Kidney tubule cell (primary cell): ENCODE measurements at places on chromosomes 16 and 17.

DNA sequence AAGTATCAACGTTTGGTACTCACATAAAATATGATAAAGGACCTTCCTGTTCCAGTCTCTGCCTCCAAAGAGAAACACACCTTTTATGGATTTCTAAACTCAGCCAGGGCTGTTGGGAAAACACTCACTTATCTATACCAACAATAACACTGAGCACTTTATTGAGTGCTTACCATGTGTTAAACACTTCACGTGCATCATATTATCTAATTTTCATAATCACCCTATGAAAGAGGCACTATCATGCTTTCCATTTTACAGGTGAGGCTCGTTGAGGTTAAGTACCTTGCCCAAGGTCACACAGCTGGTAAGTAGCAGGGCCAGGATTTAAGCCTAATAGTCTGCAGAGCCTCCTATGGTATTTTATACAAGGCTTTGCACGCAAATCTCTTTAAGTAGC is 251.5 kb upstream of the SOX9 start:
- DNase-seq: no peak

DNA sequence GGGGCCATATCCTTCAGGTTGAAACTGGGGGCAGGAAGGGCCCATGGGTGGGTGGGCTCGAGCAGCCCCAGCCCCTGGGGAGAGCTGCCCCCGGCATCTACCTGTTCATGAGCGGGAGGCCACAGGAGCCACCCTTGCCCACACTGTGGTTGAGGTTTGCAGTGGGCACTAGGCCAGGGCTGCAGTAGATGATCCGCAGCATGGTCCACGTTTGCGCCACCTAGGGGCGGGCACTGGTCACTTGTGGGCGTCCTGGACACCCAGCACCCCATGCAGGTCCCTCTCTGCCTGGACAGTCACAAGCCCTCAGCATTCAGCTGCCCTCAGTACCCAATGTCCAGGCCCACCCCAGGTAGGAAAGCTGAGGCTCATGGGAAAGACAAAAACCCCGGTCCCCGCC is 1.8 kb upstream of the JMJD8 start:
- peak; percentile 62 for DNase-seq

DNA sequence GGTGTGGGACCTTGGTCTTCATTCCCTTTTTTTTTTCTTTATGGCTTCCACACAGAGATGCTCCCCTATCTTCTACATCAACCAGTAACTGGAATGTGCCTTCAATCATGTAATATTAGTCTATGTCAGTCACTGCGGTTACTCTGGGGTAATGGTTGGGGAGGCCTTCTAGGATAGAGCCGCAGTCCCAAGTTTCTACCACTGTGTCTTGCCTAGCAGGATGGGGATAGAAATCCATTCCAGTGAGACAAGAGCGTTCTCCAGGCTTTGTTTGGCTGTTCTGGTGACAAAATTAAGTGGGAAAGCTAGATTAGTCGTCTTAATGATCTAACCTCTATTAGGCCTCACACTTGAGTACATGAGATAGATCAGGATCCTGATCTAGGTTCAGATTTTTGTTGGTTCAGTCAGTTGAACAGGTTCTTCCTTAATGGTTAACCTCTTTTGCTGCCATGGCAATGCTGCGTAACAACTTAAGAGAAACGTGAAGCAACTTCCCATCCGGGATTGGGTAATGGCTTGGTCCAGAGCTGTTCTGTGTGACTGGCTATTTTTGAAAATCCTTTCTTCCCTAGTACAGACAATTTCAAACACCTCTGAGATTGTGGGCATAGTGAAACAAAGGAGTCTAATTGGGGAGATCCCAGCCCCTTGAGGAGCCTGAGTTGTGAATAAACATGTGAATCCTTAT is 8.7 kb downstream of the MSL1 start:
- peak; percentile 26 for DNase-seq

- no peak for DNase-seq
Measured at GRCh38 chr17:64218066-64218465, 45.0 kb downstream of the TEX2 start.

- DNase-seq: no peak
Measured at GRCh38 chr17:32549559-32549958, 62.8 kb downstream of the CDK5R1 start.

GRCh38 chr16:57352636-57353047 is 5.9 kb upstream of the CCL22 start:
- no peak for DNase-seq

- DNase-seq: peak; percentile 83
Measured at GRCh38 chr17:55495239-55495638, 16.0 kb downstream of the SMIM36 start.

GRCh38 chr16:53131363-53132071 is 76.7 kb downstream of the CHD9 start:
- DNase-seq: peak; percentile 67

DNA sequence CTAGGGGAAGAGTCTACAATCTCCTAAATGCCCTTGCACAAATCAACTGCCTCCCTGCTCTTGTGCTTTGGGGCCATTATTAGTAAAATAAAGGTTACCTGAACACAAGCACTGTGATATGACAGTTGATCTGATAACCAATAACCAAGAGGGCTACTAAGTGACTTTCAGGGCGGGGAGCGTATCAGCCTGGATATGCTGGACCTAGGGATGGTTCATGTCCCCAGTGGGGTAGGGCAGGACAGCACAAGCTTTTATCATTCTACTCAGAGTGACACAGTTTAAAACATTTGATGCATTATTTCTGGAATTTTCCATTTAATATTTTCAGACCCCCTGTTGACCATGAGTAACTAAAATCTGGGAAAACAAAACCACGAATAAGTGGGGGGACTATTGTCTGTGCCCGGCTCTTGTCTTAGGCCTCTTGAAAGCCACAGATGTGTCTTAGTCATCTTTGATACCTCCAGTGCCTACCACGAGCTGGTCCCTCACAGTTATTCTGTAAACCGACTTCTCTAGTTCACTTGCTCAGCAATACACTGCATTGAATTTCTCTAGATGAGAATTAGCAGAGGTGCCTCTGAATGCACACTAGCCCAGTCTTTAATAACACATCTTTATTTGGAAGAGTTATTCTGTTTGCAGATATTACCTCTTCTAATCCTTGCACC is 94.6 kb upstream of the DHX40 start:
- peak; percentile 25 for DNase-seq

GRCh38 chr17:36994438-36994837 is 45.7 kb downstream of the AATF start:
- peak; percentile 50 for DNase-seq

DNA sequence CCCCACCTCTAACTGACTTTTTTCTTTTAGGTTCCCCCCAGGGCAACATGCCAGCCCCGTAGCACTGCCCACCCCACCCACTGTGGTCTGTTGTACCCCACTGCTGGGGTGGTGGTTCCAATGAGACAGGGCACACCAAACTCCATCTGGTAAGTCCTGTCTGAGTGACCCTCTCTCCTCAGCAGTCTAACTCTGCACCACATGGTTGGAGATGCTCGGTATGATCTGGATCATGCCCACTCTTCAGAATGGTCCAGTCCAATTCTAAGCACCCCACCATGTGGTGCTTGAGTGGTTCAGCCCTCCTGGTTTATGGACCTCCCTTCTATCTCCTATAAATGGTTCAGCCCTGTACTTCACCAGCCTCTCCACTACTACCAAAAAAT is 5.9 kb downstream of the KDM6B start:
- DNase-seq: no peak

GRCh38 chr17:50943575-50943933 is 77.4 kb upstream of the TOB1 start:
- no peak for DNase-seq

- DNase-seq: peak; percentile 33
Measured at GRCh38 chr17:16377941-16378341, 3.0 kb upstream of the UBB start.

GRCh38 chr17:44558710-44559633 is 1.7 kb downstream of the FZD2 start:
- no peak for DNase-seq

DNA sequence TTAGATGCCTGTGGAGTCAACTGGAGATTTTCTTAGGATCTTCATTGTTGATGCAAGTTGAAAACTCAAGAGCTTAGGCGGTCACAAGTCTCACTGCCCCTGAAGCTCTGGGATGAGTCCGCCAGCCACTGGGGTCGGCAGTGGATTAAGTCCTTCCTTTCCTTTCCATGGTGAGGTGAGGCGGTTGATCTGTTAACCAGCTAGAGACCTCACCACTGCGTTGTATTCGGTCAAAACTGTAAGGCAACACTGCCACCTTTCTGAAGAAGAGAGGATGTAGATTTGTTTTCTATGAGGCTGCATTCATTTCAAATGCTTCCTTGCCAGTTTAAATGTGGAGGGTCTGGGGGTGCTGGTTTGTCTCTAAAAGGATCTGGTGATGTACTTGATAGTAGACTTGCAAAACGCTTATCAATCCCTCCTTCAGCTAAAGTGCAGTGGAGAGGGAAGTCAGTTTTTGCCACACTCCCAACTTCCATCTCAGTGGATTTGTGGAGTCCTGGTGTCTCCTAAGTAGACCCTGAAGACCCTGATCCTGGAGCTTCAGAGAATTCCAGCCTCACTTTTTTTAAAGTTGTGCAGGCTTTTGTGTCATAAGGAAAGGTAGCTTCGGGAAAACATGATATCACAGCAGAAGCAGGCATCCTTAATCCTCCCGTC is 1.7 kb downstream of the MYOCD start:
- DNase-seq: peak; percentile 68

GRCh38 chr17:13025258-13025627 is 7.4 kb upstream of the ELAC2 start:
- DNase-seq: no peak

GRCh38 chr16:67039260-67040020 is 10.5 kb downstream of the CBFB start:
- DNase-seq: no peak
